GM20000 (cell line): ENCODE measurements at places on chromosomes 12 and 14.

DNA sequence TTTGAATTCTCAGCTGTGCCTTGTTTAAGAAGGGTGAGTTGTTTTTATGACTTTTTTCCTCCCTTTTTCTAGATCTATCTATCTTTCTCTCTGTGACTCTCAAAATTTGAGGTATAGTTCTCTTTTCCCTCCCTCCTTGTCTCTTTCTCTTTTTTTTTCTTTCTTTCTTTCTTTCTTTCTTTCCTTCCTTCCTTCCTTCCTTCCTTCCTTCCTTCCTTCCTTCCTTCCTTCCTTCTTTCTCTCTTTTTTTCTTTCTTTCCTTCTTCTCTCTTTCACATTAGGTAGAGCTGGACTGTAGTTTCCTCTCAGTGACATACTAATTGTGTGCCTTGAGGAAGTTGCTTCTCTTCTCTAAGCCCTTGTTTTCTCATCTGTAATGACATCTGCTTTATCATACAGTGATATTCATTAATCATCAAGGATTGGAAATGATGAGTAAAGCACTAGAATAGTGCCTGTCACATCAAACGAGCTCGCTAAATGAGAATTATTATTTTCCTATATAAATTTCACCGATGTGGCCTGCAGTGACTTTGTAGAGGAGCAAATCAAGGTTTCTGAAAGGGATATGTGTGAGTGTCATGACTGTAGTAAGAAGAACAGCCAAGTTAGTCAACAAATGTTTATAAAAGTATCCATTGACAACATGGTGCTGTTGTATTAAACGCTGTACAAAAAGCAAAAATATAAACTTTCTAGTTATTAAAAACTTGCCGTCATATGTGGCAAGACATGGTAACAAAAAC lies 78.9 kb upstream of the SLC38A2 start:
- no peak for DNase-seq

DNA sequence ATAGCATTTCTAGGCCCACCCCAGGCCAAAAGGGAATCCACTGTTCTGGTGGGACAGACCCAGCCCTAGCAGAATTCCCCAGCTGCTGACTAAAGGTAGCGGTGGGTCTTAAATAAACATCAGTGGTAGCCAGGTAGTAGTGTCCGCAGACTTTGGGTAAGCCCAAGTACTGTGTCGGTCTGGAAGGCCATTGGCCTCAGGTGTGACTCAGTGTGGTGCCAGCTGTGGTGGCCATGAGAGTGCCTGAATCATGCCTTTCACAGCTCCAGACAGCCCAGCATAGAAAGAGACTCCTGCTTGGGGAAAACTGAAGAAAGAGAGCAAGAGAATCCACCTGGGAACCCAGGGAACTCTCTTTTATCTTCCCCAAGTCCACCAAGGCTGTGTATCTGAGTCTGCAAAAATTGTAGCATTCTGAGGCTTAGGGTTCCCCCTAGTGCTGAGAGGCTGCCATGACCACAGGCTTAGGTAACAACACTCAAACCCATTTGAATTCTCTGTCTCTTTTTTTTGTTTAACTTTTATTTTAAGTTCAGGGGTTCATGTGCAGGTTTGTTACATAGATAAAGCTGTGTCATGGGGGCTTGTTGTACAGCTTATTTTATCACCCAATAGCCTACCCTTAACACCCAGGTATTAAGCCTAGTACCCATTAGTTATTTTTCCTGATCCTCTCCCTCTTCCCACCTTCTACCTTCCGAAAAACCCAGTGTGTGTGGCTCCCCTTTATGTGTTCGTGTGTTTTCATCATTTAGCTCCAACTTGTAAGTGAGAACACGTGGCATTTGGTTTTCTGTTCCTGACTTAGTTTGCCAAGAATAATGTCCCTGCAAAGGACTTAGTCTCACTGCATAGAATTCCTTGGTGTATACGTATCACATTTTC lies 16.7 kb upstream of the CD163L1 start:
- peak; percentile 62 for DNase-seq

GRCh38 chr12:27539191-27539631 lies 15.2 kb downstream of the PPFIBP1 start:
- DNase-seq, result no peak

- no peak for DNase-seq
Observed at GRCh38 chr14:70020352-70021170, 141.3 kb downstream of the SMOC1 start.
